ENCODE measurements at places on chromosomes 2 and 18.

GRCh38 chr18:23920054-23920453 lies 94.5 kb upstream of the TTC39C start:
- DNase-seq = no peak

- DNase-seq = no peak
These were observed 409.3 kb upstream of the KCNH7 start for GRCh38 chr2:163247847-163248220.

DNA sequence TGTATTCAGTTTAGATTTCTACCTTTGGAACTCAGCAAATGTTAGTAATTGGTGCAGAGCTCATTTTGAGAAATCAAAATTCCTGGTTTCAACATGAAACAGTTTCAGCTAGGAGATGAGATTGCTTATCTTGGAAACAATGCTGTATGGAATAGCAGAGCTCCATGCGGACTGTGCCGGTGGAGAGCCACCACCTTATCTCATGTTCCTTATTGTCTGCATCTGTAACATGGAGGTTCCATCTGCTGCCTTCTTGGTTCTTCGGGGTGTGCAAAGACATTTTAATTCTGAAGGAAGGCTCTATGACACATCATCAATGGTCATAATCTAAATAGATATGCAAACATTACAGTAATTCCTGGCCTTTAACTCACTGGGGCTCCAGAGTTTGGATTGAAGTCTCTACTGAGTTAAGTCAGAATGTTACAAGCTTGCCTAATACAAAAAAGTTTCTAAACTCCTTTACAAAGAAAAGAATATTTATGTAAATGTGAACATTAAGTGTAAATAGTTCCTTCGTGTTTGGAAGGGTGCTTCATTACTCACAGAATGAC lies 65.3 kb downstream of the PRKRA start:
- DNase-seq = no peak

- no peak for DNase-seq
These were observed 122.6 kb upstream of the EPAS1 start for GRCh38 chr2:46174345-46175170.

DNA sequence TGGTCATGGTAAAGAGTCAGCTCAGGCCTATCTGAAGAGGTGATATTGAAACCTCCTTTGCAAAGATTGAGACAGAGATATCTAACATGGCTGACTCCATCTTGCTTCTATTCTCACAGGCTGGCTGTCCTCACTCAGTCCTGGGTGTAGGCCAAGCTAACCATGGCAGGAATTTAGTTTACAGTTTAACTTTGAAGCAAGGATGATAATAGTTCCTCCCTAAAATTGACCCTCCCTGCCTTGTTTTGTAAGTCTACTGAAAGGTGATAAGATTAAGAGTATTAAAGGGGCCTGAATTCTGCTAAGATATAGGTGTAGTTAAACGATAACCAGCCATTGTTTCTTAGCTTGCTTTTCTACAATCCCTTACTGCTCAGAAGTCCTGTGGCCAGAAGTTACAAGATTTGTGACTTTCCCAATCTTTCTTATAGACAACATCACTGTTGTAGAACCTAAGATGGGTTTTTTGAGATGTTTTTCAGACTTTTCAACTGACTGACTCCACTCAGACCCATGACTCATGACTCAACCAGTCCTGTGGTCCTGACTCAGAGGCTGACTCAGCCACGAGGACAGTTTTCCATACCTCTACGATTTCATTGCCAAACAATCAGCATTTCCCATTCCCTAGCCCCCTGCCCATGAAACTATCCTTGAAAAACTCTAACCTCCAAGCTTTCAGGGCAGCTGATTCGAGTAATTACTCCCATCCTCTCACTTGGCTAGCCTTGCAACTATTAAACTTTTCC lies 195.7 kb upstream of the SESTD1 start:
- DNase-seq = no peak

DNA sequence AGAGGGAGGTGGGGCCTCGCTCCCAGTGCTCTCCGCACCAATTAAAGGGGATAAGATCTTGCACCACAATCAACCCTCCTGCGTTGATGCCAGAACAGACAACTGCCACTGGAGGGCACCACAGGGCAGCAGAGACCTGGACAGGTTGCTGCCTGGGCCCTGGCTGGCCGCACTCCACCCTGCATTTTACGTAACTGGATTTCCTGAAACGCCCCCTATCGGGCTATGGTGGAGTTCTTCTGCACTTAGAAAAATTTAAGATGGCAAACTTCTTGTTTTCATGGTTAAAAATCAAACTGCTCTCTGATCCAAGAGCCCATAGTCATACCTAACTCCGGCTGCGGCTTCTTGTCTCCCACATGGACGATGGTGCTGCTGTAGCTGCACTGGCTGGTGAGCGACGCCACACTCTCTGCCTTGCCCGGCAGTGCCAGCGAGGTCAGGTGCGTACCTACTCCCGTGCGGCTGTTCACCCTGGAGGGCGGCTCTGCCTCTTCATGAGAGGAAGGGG lies 16.8 kb upstream of the HES6 start:
- peak; percentile 75 for DNase-seq

DNA sequence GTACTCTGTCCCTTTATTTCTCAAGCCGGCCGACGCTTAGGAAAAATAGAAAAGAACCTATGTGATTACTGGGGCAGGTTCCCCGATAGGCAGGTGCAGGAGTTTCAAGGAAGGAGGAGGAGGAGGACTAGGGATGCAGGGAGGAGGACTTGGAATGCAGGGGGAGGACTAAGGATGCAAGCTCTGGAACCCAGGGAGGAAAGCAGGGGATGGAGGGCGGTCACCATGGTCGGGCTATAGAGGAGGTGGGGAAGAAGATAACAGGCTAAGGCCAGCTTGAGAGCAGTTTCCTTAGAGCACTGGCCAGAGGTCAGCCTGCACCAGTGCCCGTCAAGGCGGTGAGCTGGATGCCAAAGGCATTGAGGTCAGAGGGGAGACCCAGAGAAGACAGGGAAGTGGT lies 18.7 kb upstream of the B3GNT7 start:
- DNase-seq = no peak

DNA sequence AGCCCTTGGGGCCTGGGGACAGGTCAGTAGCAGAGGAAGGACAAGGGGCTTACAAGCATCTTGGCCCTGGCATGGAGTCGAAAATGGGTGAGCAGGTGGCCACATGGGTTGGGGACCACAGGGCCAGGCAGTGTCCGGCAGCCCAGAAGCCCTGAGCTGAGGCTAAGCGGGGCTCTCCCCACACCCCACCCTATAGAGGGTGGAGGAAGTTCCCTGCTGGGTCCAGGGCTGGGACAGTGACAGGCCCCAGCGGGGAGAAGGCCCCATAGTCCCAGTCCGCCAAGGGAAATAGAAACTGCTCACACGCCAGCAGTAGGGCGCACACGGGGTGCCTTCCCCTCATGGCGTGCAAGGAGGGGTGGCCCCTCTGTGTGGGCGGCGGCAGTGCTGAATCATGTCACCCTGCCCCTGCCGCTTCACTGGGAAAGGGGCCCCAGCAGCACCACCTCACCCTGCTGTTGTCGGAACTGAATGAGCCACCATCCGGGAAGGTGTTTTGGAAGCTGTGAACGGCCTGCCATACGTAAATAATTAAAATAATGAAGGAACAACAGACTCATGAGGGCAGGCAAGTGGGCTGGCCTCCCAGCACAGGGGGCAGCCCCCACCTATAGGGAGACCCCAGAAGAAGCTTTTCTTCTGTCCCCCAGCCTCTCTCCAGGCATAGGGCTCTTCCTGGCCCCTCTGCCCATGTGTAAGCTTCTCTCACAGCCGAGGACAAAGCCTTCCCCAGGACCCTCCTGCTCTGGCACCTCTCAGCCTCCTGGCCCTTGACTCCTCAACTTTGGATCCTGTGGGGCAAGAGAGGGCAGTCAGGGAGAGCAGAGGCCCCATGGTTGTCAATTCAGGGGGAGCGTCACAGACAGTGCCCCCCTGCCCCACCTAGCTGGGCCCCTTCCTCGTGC lies 12.7 kb upstream of the DUSP2 start:
- DNase-seq = peak; percentile 24

- DNase-seq = no peak
These were observed 187.7 kb downstream of the HDAC4 start for GRCh38 chr2:239212929-239213642.

GRCh38 chr2:172288603-172289002 lies 138.8 kb upstream of the ITGA6 start:
- no peak for DNase-seq

GRCh38 chr2:231425291-231425810 lies 29.8 kb downstream of the B3GNT7 start:
- DNase-seq = no peak

GRCh38 chr2:65164426-65164891 lies 34.6 kb upstream of the RAB1A start:
- DNase-seq = no peak

DNA sequence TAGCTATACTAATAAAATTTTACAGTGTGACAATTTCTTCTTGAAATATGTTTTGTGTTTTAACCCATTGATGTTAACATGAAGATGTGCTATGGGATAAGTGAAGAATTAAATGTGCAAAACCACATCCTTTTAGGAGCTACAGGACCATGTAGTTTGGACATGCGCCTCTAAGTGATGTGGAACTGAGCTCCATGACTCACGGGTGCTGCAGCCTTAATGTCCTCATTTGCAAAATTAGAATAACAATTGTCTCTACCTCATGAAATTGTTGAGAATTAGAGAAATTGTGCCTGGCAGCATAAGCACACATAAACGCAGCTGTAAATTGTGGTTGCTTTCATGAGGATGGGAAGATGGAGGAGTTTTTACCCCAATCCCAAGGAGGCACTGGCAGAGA lies 31.6 kb upstream of the TPO start:
- no peak for DNase-seq

GRCh38 chr2:112916145-112916571 lies 5.2 kb downstream of the IL37 start:
- DNase-seq = no peak

DNA sequence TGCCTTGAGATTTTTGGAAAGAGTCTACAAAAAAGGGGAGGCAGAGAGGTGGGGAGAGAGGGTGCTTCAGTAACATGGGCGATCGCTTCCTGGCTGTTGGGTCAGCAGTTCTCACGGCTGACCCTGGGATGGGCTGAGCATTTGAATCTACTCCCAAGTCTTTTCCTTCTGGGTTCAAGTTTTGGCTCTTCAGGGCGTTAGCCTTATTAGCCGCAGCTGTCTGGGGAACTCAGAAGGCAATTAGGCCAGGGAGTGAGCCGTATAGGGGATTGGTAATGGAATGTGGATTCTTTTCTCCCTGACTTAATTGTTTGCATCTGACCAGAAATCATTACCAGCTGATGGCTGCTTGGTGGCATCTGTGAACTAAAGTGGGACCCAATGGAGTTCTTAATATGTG lies 250.5 kb upstream of the SKOR2 start:
- no peak for DNase-seq

DNA sequence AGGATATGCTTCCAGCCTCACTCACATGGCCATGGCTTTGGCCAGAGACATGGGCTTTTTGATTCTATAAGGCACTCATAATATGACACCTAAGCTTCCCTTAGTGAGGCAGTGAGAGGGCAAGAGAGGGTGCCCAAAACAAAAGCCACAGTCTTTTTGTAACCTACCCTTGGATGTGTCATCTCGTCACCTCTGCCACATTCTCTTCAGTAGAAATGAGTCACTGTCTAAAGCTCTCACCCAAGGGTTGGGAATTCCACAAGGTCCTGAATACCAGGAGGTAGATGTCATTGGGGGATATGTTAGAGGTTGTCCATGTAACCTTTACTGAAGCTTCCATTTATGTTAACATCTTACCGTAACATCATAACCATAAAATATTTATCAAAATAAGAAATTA lies 108.4 kb downstream of the ALMS1 start:
- DNase-seq = no peak

DNA sequence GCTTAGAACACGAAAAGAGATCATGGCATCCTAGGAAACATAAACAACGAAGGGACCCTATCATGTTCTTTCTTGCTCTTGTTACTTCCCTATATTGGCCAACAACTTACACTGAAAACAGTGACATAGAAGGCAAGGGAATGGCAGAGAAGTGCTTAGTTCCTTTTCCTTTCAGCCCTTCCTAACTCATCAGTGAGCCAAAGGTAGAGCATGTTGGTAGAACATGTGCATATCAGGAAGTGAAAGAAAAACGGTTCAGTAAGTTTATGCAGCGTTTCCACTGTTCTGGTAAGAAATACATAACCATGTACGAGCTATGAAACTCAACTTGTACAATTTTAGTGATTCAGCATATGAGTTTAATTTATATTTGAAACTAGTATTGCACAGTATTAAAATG lies 21.7 kb downstream of the AKAIN1 start:
- DNase-seq = no peak

DNA sequence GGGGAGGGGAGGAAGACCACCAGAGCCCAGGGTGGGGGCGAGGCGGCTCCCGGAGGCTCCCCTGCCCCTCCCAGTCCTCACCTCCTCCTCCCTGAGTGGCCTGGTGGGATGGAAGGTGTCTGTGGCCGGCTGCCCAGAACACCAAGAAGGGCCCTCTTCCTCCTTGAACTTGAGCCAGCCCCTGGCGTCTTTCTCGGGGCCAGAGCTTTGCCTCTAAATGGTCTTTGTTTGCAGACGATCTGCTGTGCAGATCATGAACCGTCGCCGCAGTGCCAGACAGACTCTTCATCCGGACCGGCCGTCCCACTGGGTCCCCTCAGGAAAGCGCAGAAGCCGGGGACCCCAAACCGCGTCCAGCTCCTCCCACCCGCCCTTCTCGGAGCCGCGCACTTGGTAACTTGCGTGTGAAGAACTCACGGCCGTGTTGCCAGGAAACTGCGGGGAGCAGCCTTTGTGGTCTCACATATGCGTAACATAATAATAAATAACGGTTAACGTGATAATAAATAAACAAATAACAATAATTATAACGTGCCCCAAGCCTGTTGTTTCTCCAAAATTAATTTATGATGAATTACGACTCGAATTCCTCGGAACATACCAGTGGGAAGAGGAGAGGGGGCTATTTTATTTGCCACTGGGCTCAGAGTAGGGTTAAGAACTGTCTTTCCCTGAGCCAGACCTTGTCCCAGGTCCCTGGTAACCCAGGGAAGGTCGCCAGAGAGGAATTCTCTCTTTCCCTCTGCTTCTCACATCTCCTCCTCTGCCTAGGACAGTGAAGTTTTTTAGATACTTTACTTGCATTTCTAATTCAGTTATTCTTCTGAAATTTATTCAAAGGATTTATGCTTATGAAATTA lies 41.0 kb downstream of the PTGR3 start:
- no peak for DNase-seq

- DNase-seq = no peak
These were observed 95.7 kb downstream of the TEX51 start for GRCh38 chr2:126994340-126994777.

- DNase-seq = no peak
These were observed 62.8 kb upstream of the IKZF2 start for GRCh38 chr2:213214209-213214608.

DNA sequence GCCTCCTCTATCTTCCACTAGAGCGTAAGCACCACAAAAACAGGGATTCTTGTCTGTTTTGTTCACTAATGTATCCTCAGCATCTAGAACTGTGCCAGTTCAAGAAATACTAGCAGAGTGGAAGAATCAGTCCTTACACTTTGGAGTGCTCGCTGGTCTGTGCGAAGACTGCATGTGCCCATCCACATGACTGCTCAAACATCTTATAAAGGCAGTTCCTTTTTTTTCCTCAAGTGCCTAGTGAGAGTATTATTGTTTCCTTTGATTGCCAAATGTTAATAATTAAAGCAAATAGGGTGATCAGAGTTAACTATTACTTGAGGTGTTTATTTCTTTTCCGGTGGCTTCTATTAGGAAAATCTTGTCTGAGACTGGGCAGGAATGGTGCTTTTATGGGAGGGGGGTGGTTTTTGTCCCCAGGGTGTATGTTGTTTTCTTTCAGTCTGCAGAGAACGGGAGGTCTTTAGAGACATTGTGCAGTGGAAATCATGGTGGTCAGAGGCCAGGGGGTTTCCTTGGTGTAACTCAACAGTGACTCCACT lies 45.6 kb upstream of the ITGB6 start:
- DNase-seq = no peak

Measured in femur (tissue), 1 donor.